Upper lobe of left lung (tissue), 6 donors: ENCODE measurements at places on chromosomes 13 and 19.

DNA sequence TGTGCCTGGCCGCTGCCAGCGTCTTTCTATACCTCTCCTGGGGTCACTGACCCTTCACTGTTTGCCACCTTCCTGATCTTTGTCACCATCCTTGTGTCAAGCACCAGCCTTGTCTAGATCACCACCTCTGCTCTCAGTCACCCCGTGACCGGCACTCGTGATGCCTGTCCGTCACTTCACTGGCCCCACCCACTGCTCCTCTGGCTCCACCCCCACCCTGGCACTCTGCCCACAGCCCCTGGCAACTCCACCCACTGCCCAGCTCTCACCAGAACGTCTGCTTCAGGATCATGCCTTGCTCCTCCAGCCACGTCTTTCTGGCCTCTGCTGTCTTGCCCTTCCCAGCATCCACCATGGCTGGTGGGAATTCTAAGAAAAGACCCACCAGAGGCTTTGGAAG is 24.8 kb upstream of the PLA2G4C start:
- no peak for DNase-seq

- no peak for DNase-seq
Observed at GRCh38 chr19:12833418-12833737, 1.0 kb downstream of the RTBDN start.

- DNase-seq, result no peak
Observed at GRCh38 chr13:94020833-94021232, 458.6 kb downstream of the DCT start.

DNA sequence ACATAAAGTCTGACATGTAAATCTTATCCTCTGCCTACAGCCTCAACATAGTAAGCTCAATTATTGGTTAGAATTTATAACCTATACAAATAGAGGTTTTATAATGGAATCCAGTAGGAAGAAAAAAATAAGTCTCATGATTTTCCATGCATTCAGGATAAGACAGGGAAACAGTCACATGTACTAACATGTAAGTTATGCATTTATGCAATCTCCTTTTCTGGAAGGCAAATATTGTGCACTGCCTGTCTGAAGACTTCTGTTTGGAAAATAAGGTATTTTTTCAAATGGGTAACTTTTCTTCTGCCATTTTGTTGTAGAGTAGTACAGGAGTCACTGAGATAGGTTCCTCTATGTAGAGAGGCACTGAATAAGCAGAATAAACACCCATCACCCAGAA is 92.7 kb downstream of the NALCN start:
- DNase-seq, result no peak

- no peak for DNase-seq
Observed at GRCh38 chr19:13977803-13978202, 25.5 kb downstream of the DCAF15 start.

DNA sequence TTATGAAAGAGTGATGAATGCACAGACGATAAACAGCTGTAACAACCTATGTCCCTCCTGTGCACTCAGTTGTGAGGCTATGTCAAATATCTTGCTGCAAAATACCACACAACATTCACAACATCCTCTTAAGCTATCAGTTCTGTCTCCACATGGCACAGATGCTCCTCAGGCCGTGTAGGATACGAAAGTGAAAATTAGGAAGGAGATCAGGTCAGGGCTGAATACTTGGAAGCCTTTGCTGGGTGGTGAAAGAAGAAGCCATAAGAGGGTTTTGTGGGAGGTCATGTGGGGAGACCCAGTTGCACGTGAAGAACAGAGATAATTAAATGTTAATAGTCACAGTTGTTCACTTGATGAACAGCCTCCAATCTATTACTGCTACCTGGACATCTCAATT is 58.9 kb downstream of the RXFP2 start:
- no peak for DNase-seq

- DNase-seq, result no peak
Observed at GRCh38 chr13:112819111-112819510, 129.3 kb downstream of the ATP11A start.

GRCh38 chr13:35530147-35530546 is 53.7 kb upstream of the MAB21L1 start:
- peak; percentile 10 for DNase-seq

DNA sequence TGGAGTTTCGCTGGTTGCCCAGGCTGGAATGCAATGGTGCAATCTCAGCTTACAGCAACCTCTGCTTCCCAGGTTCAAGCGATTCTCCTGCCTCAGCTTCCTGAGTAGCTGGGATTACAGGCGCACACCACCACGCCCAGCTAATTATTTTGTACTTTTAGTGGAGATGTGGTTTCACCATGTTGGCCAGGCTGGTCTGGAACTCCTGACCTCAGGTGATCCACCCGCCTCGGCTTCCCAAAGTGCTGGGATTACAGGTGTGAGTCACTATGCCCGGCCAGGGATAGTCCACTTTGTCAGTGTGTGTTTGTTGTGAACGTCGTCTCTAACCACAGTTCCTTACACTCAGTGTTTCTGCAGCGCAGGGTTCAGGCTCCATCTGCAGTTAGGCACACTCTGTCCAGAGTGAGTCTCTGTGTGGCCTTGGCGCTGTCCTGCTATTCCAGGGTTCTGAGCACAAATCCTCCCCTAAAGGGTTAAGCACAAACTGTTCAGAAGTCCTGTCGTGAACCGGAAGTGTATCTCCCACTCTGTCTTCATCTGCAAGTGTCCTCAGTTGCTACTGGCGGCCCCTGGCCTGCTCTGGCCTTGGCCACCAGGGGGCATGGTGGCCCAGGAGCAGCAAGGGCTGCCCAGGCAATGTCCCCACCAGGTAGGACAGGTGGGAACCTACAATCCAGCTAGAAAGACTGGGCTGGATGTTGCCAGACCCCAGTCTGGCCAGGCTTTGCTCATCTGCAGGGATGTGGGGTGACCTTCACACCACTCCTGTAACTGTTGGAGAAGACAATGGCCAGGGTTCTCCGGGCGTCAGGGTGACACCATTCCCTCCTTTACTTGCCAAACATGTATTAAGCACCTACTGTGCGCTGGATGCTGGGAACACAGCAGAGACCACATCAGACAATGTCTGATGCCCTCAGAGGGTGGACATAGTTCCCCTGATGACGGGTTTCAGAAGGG is 38.8 kb upstream of the GATAD2A start:
- DNase-seq, result peak; percentile 91

DNA sequence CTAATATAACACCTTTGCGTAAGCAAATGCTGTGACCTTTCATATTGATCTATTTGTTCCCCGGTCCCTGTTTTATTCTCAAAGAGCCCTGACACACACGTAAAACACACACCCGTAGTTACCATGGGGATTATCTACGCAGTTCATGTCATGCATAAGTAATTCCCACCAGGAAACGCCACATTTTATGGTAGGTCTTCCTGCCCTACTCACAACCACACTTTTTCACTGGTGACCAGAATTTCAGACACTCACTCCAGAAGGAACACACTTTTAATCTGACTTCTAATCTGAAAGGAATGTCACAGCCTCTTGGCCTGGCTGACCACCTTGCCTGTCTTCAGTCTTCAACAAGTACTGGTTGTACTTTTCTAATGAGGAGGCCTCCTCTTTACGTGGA is 46.8 kb downstream of the SLC7A1 start:
- DNase-seq, result no peak

- no peak for DNase-seq
Observed at GRCh38 chr19:8239528-8240273, 30.5 kb downstream of the CERS4 start.

DNA sequence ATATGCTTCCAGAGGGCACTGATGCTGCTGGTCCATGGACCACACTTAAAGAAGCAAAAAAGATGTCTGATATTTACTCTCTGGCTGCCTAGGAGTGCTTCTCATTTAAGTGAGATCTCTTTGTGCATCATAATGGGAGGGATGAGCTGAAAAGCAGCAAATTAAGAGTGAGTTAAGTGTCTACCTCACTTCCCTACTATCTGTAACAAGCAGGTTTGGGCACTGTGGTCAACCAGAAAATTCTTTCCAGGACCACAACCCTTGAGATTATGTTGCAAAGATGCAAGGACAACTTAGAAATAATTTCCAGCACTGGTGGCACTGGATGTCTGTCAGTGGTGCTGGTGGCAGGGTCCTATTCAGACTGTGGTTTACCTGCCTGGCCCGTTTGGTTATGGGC is 52.1 kb upstream of the USPL1 start:
- no peak for DNase-seq

- DNase-seq, result no peak
Observed at GRCh38 chr13:109329175-109329574, 457.2 kb downstream of the IRS2 start.

- DNase-seq, result no peak
Observed at GRCh38 chr19:4278010-4278409, 1.1 kb upstream of the SHD start.

- no peak for DNase-seq
Observed at GRCh38 chr19:47122359-47123335, 8.0 kb upstream of the SAE1 start.

- DNase-seq, result no peak
Observed at GRCh38 chr19:20271215-20271926, 104.4 kb downstream of the ZNF486 start.

GRCh38 chr13:32880636-32881035 is 135.6 kb upstream of the KL start:
- DNase-seq, result no peak

GRCh38 chr19:49692147-49692506 is 1.2 kb downstream of the CPT1C start:
- DNase-seq, result no peak

- no peak for DNase-seq
Observed at GRCh38 chr19:6616011-6616410, 25.1 kb upstream of the CD70 start.

DNA sequence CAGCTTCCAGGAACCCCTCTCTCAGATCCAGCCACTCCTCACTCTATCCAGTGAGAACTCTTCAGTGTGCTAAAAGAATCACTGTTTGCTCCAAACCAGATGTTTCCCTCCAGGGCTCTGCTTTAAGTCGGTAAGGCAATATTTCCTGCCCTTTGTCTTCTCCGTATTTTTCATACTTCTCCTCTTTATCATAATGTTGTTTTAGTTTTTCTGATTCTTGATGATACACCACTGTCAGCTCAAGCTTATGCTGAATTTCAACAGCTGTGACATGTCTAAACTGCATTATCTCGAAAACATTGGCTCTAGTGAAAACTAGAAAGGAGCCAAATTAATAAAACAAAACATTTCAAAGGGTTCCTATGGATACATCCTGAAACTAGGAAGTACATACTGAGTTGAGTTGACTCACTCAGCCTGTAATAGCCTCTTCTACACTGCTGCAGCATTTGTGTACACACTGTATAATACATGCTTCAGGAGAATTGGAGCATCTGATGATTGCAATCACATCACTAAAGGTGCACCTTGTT is 39.8 kb downstream of the GPR180 start:
- DNase-seq, result no peak

GRCh38 chr13:23960566-23961156 is 63.4 kb upstream of the C1QTNF9B start:
- no peak for DNase-seq

GRCh38 chr19:49210901-49211451 is 53.4 kb downstream of the TRPM4 start:
- no peak for DNase-seq

- peak; percentile 30 for DNase-seq
Observed at GRCh38 chr19:36113894-36114720, 568 bp downstream of the POLR2I start.

- no peak for DNase-seq
Observed at GRCh38 chr19:48619692-48620585, 633 bp downstream of the SPHK2 start.

DNA sequence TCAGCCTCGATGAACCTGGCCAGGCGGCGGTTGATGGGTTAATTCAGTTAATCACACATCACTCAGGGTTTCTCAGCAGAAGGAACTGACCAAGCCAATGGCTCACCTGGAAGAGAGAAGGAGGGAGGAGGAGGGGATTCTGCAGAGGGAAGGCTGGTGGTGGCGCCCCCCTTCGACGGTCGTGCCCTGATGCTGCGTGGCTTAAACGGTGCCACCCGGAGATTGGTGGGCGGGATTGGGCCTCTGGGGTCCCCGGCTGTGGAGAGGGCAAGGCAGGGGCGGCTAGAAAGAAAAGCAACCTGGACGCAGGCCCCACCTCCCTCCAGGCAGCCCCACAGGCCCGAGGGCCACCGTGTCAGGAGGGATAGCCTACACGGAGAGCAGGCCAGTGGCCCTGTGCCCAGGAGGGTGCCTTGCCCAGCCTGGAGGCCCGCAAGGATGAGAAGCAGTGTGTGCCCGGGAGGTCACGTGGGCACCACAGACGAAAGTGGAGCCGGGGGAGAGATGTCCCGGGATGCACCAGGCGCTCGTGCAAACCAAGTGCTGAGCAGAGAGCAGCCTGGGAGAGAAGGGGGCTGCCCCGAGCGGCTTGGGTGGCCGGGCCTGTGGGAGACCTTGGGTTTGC is 16.0 kb downstream of the CSNK1G2 start:
- no peak for DNase-seq

GRCh38 chr13:23797276-23797903 is 91.8 kb downstream of the MIPEP start:
- DNase-seq, result no peak

GRCh38 chr19:10514211-10515145 is 2.8 kb downstream of the S1PR5 start:
- DNase-seq, result no peak

DNA sequence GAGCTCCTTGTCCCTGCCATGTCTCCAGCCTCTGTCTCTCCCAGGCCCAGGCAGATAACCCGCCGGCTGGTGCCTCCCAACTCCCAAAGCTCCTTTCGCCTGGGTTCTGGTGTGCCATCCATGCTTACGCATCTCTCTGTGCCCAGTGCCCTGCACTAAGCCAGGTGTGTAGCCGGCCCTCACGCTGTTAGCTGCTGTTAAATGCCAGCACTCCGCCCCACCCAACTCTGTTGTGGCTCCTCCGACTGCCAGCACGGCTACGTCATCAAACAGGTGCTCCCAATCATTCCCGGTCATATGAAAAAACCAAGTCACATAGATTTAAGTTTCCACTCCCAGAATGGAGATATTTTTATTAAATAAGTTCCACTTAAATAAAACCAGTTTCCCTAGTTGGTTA is 7.0 kb upstream of the HSPH1 start:
- DNase-seq, result no peak

DNA sequence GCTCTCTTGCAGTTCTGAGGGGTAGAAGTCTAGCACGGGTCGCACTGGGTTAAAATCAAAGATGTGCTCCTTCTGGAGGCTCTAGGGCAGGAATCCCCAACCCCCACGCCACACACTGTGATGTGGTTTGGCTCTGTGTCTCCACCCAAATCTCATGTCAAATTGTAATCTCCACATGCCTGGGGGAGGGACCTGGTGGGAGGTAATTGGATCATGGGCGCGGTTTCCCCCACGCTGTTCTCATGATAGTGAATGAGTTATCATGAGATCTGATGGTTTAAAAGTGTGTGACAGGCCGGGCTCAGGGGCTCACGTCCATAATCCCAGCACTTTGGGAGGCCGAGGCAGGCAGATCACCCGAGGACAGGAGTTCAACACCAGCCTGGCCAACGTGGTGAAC is 26.6 kb upstream of the CALM3 start:
- no peak for DNase-seq

- no peak for DNase-seq
Observed at GRCh38 chr13:29239653-29240525, 355.6 kb downstream of the SLC7A1 start.

DNA sequence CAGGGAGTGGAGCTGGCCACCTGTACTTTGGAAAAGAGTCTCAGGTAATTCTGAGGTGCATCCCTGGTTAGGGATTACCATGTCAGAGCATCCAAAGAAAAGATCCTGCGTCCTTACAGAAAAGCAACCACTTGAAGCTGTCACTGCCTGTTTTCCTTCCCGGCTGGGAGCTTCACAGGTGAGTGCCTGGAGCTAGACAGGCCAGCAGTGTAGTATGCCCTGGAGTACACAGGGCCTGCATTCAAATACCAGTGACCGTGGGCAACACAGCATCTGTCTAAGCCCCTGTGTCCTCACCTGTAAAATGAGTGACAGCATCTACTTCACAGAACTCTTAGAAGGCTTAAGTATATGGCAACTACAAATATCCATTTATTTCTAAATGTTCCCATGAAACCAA is 29.0 kb downstream of the DZIP1 start:
- no peak for DNase-seq
